ENCODE measurements at places on chromosomes 2 and 18.

DNA sequence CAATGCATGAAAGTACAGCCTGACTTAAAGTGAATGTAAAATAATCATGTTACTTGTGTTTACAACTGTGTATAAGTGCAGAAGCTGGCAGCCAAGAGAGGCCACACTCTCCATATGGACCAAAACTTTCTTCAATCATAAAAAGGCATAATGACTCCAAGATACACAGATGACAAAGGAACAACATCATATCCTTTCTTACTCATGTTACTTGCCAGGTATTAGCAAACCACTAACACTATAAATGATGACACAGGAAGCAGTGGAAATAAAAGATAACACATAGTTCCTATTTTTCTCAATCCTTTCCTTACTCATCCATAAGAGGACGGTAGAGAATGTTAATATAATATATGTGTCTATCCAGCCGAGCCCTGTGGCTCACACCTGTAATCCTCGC is 400.0 kb upstream of the CDH2 start:
- no peak for DNase-seq

- no peak for DNase-seq
These were observed 54.5 kb downstream of the MAP4K4 start for GRCh38 chr2:101751875-101752619.

- DNase-seq = no peak
These were observed at the start of gene RPRM for GRCh38 chr2:153478289-153479261. Gene RPRM (minus strand): TSS chr2:153478762. CDS start chr2:153478565, 197 bp downstream.

DNA sequence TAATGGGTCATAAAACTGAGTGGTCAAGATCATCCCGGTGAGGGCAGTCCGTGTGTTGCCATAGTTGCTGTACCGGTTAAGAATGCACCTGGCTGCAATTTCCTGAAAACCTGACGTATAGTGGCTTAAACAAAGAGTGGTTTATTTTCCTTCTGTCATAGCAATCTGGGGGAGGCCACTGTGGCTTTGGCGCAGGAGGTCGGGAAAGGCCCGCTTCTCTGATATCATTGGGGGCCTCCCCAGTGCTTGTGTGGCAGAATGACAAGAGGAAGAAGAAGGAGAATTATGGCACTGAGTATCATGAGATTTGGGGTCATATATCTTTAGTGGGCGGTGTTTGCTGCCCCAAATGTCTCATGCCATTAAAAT is 4.4 kb downstream of the C2orf92 start:
- no peak for DNase-seq

- no peak for DNase-seq
These were observed 709.8 kb upstream of the FANCL start for GRCh38 chr2:58950795-58951462.

- DNase-seq = peak; percentile 49
These were observed 1.7 kb upstream of the GCG start for GRCh38 chr2:162153608-162154224.

- no peak for DNase-seq
These were observed 84.0 kb upstream of the ACSL3 start for GRCh38 chr2:222776792-222777191.

GRCh38 chr2:215753808-215754207 is 259.5 kb downstream of the MREG start:
- DNase-seq = no peak

DNA sequence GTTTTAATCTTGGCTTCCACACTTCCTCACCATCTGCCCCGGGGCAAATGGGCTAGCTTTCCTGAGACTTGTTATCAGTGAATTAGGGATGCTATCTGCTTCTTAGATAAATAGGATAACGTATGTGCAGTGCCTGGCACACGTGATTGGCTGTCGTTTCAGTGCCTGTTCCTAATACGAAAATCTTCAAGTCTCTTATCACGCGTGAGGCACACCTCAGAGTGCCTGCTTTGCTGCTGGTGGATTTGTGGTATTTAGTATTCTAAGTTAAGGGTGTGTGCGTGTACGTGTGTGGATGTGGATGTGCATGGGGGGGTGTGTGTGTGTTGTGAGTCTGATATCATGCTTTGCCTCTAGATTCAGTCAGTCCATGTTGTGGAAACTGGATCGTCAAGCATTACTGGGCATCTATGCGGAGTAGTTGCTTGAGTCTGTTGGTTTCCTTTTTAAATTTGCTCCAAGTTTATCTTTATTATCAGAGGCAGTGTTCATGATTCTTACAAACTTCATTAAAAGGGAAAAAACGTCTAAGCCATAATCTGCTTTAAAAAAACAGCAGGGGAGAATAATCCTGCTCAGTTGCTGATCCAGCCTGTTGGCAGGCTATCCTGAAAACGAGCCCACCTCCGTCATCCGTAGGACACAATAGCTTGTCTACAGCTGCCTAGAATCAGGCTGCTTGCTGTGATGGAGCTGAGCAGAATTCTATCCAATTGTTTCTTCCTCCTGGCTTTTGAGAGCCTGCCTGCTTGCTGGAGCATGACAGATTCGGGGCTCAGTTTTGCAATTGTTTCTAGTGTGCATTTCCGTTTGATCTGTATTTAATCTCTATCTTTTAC is 6.6 kb downstream of the SH3RF3 start:
- DNase-seq = no peak

DNA sequence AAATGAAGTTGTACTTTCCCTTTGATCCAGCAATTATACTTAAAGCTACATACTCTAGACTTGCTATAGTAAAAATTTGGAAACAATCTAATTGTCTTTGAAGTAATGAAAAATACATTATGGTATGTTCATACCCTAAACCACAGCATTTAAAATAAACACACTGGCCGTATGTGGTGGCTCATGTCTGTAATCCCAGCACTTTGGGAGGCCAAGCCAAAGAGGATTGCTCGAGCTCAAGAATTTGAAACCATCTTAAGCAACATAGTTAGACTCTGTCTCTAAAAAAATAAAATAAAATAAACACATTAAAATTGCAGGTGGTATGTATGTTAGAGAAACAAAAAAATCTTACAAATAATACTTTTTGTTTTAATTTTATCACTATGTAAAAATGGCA is 208.1 kb upstream of the KLHL14 start:
- DNase-seq = no peak

GRCh38 chr2:102238039-102238756 is 51.4 kb downstream of the IL1RL2 start:
- no peak for DNase-seq

GRCh38 chr2:94759211-94759610 is 112.0 kb upstream of the TEKT4 start:
- DNase-seq = no peak
